ENCODE measurements at places on chromosomes 4 and X.
A peak's percentile ranks its signal among the peaks of the same experiment; 100 is the strongest.

DNA sequence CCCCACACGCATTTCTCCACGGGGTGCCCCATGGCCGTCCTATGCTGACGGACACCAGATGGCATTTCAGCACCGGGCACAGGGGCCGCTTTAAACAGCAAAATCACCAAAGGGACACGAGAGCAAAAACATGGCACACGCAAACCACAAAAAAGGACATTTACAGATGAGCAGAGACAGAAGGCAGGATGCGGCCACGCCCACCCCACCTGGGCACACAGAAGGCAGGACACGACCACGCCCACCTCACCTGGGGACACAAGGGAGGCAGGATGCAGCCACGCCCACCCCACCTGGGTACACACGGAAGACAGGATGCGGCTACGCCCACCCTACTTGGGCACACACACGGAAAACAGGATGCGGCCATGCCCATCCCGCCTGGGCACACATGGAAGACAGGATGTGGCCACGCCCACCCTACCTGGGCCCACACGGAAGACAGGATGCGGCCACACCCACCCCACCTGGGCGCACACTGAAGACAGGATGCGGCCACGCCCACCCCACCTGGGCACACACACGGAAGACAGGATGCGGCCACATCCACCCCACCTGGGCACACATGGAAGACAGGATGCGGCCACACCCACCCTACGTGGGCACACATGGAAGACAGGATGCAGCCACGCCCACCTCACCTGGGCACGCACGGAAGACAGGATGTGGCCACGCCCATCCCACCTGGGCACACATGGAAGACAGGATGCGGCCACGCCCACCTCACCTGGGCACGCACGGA lies 69.1 kb downstream of the FAM53A start:
- DNase-seq: no peak

GRCh38 chr4:106978046-106978774 lies 57.9 kb downstream of the DKK2 start:
- no peak for DNase-seq

DNA sequence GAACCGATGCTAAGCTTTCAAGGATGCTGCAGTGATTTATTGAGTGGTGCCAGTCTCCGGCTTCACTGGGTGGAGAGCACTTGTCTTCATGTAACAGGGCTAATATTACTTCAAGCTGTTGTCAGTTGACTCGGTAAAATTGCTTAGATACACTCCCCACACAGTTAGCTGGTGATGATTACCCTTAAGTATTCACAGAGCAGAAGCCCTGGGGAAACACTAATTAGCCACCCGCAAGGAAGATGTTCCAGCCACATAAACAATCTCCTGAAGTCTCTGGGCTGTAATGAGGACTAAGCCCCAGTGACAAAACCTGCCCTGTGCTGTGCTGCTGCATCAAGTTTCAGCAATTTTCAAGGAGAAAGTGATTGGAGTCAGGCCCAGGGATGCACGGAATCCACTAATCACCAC lies 37.3 kb upstream of the GK2 start:
- peak; percentile 19 for DNase-seq

DNA sequence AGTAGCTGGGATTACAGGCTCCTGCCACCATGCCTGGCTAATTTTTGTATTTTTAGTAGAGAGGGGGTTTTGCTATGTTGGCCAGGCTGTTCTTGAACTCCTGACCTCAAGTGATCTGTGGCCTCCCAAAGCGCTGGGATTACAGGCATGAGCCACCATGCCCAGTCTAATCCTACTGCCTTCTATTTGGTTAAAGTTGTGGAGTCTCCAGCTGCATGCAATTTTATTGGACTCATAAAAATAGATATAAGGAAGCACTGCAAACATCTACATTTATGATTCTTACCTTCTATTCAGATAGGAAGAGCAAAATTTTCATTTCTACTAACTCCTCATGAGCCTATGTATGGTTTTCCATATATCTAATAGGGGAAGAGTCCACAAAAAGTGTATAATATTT lies 13.7 kb downstream of the RIPPLY1 start:
- DNase-seq: no peak

- DNase-seq: peak; percentile 63
These were observed 524.2 kb downstream of the IQCM start for GRCh38 chr4:149291463-149291862.
